ENCODE measurements at places on chromosomes 4 and X. TPM values are rescaled to one million over a fixed set of nuclear protein-coding genes. Genes with fewer than 3 reads are reported as not detected.

TKTL2 gene
- not detected for total RNA-seq

VCX3B gene
- total RNA-seq = not detected

NEUROG2 gene
- not detected for total RNA-seq

DUSP21 gene
- not detected for total RNA-seq

PGAM4 gene
- total RNA-seq = 0.83 TPM

EDNRA gene
- total RNA-seq = not detected

Measured in T-helper 1 cell treated with Interleukin-12 subunit alpha and Interleukin-12 subunit beta and Interleukin-4 antibody, amounts not matched to agents 30 ng/mL and 1 ng/mL, for 36 hours (primary cell).